ENCODE measurements at places on chromosomes 16 and 17.

DNA sequence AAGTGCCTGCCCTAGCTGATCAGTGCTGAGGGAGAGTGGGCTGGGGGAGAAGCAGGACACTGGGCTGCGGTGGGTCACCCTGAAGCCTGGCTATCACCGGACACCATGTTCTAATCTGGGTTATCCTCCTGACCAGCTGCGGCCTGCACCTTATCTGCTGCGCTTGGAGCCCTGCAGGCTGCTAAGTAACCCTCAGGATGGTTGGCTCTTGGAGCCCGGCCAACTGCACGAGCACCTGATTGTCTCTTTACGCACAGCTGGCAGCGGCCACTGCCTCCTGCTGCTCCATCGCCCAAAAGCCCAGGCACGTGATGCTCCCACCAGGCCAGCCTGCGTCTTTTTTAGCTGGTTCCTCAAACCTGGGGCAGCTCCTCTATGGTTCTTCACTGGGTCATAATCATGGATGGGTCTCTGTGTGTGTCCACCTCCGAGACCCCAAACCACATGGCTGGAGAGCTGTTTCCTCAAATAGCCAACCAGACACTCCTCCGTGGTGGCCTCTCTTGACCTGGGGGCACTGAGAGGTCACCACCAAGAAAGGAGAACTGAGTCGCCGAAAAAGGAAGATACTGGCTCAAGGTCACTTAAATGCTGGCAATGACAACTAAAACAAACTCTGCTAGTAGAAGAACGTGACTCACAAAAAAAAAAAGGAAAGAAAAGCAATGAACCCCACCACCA lies 21.7 kb downstream of the SPHK1 start:
- peak; percentile 47 for DNase-seq

- DNase-seq = no peak
Observed at GRCh38 chr16:11234884-11235702, 20.9 kb downstream of the SOCS1 start.

DNA sequence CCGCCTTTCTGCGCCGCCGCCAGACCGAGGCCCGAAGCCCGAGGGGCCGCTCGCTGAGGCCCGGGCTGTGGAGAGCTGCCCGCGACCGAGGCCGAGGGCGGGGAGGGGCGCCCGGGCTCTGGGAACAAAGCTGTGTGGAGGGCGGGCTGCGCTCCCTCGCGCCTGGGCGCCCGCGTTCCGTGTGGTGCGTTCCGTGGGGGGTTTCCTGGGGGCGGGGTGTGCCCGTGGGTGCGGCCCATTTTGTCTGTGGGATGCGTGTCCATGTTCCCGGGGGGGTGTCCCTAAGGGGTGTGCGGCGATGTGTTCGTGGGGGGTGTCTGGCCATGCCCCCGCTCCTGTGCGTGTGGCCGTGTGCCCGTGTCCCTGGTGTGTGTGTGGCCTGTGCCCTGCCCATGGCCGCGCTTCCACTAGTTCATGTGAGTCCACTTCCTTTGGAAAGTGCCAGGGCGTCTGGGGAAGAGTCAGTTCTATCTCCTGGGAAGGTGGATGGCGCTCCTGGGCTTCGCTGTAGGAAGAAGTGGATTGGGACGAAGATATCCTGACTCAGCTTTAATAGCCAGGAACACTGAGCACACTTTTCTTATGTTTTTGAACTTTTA lies 520 bp downstream of the JPT2 start:
- DNase-seq = peak; percentile 48

GRCh38 chr16:50696126-50696525 lies 2.7 kb downstream of the NOD2 start:
- peak; percentile 51 for DNase-seq

GRCh38 chr17:32916134-32916533 lies 11.8 kb upstream of the TMEM98 start:
- DNase-seq = no peak

DNA sequence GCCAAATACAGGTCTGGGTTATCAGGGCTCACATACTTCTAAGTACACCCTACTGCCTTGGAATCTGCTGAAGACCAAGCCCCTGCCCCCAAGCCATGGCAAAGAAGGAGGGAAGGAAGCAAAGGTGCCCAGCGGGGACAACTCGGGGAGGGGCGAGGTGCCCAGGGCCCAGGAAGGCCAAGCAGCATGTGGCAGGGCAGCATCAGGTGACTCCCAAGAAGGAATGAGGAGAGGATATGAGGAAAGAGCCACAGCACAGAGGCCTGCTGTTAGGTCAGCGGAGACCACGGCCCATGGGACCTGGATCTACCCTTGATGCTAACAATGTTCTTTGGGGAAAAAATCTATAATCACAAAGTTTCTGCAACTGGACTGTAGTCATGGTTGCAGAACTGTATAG lies 142.6 kb upstream of the CRHR1 start:
- no peak for DNase-seq

GRCh38 chr17:77437017-77437416 lies 296.2 kb downstream of the SEC14L1 start:
- no peak for DNase-seq

DNA sequence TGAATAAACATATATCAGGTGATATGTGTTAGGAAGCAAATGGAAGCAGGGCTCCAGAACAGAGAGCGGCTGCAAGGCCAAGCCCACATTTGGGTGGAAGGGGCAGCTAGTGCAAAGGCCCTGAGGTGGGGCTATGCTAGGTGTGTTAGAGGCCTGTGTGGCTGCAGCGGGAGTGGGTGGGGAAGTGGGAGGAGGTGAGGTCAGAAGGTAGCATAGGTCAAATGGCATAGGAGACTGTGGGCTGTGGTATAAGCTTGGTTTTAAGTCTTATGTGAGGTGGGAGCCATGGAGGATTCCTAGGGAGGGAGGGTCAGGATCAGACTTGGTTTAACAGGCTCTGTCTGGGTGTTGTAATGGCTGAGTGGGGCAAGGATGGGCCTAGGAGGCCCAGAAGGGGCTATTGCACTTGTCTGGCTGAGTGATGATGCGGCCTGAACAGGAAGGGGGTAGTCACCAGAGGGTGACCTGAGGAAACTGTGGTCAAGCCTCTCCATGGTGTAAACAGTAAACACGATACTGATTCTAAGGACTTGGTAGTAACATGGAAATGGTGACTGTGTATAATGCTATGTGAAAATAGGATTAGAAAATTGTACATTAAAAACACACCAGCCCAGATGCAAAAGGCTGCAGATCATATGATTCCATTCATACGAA lies 31.1 kb downstream of the RAI1 start:
- peak; percentile 87 for DNase-seq

DNA sequence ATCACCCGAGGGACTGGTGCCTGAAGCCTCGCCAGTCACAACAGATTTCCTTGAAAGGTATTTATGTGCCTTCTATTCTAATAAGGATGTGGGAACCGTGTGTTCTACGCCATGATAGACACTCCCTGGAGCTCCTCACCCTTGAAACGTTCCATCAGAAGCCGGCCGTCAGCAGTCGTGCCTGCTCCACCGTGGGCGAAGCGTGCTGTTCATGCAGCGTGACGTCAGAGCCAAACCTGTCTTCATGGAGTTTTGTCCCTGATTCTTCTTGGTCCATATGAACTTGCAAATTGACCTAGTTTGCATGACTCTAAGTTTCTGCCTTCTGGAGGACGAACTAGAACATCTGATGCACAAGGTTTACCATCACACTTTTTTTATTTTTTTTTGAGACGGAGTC lies 4.5 kb upstream of the PPP1R27 start:
- DNase-seq = no peak

- no peak for DNase-seq
Observed at GRCh38 chr17:82435601-82436583, 14.7 kb downstream of the CYBC1 start.

GRCh38 chr17:50637829-50638605 lies 3.3 kb downstream of the ABCC3 start:
- no peak for DNase-seq

- no peak for DNase-seq
Observed at GRCh38 chr17:19707728-19708221, 8.6 kb downstream of the SLC47A2 start.

DNA sequence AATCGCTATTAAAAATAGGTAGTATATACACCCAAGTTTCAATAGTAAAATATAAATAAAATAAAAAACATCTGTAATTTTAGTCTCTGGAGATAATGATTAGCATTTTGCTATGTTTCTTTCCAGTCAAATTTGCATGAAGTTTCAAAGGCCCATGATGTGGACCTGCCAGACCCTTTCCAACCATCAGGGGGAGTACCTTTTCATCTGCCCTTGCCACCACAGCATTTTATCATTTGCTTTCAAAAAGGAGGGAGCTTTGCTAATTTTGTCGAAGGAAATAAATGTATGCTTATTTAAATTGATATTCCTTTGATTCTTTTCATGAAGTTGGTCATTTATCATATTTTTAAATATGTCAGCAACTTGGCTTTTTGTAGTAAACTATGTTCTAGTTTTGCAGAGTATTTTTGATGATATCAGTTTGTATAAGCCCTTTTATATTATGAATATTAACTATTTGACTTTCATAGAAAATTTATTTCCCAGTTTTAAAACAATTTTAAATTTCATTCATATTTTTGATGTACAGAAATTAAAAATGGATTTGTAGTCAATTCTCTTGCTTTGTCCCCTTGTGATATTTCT lies 115.2 kb upstream of the NETO2 start:
- peak; percentile 51 for DNase-seq

- DNase-seq = peak; percentile 88
Observed at GRCh38 chr17:43024407-43025289, at the start of gene RND2. RND2 (plus strand) TSS chr17:43025231; CDS start chr17:43025348, 117 bp downstream.

- DNase-seq = no peak
Observed at GRCh38 chr16:78134944-78135619, 35.6 kb downstream of the WWOX start.

DNA sequence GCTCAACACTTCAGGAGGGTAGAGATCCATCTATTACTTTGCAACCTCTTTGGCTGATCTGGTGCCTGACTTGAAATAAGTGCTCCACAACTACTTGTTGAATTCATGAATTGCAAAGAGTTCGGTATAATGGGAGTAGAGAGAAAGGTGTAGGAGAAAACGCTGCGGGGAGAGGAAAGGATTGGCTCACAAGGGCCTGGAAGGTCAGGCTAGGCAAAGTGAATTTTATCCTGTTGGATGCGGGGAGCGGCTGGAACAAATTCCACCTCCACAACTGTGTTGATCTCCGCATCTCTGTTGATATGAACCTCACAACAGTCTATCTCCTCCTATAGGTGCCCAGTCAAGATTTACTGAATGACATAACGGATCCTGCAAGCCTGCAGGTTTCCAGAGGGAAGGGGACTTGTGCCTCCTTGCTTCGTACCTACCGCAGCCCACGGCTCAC lies 684 bp downstream of the SLX4 start:
- peak; percentile 29 for DNase-seq

DNA sequence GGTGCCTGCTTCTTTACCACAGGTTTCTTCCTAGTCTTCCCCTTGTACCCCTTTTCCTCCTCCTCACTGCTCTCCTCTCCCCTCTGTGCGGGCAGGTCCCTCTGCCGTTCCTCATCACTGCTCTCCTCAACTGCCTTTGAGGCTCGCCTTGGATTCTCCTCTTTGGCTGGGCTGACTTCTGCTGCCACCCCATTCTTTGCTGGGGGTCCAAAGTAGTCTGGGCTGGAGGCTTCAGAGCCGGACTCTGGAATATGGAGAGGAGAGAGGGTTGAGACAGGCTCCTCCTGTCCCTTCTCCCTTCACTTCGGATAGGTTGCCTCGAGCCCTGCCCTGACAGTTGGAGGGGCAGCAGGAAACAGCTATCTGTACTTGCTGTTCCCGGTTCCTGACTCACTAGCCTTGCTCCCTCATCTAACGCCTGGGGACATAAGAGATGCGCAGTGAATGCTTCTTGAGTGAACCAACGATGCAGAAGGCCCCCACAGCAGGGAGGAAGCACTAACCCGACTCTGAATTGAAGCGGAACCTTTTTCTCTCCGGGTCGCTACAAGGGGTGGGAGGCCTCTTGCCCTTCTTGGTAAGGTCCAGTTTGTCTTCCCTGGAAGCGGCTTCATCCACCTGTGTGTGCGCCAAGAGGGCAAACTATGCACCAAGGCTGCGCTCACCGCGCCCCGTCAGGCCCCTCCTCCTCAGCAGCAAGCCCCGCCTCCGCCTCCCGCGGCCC lies 655 bp downstream of the HIRIP3 start:
- peak; percentile 31 for DNase-seq

- DNase-seq = no peak
Observed at GRCh38 chr16:84295203-84295860, 654 bp downstream of the WFDC1 start.

GRCh38 chr17:78315355-78316114 lies 44.3 kb downstream of the SOCS3 start:
- DNase-seq = peak; percentile 57

- no peak for DNase-seq
Observed at GRCh38 chr16:55184052-55184451, 140.0 kb upstream of the IRX6 start.

GRCh38 chr17:1298606-1299005 lies 19.1 kb downstream of the TRARG1 start:
- DNase-seq = no peak

- DNase-seq = no peak
Observed at GRCh38 chr17:46777943-46778915, 40.3 kb downstream of the WNT3 start.

Measured in GM12865 (cell line).